ENCODE measurements at places on chromosomes 16 and 17.

GRCh38 chr16:10852948-10853347, 24.1 kb upstream of the CIITA start:
- no peak for DNase-seq

DNA sequence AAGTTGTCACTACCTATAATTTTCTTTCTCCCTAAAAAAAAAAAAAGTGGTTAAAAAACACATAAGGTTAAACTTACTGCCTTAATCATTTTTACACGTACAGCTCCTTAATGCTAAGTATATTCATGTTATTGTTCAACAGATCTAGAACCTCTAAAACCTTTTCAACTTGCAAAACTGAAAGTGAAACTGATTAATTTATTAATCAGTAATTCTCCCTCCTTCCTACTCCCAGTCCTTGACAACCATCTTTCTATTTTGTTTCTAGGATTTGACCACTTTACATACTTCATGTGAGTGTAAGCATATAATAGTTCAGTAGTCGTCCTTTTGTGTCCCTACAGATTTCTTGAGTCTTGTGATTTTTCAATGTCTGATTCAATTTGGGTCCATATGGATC, 251.4 kb upstream of the KIF2B start:
- no peak for DNase-seq

DNA sequence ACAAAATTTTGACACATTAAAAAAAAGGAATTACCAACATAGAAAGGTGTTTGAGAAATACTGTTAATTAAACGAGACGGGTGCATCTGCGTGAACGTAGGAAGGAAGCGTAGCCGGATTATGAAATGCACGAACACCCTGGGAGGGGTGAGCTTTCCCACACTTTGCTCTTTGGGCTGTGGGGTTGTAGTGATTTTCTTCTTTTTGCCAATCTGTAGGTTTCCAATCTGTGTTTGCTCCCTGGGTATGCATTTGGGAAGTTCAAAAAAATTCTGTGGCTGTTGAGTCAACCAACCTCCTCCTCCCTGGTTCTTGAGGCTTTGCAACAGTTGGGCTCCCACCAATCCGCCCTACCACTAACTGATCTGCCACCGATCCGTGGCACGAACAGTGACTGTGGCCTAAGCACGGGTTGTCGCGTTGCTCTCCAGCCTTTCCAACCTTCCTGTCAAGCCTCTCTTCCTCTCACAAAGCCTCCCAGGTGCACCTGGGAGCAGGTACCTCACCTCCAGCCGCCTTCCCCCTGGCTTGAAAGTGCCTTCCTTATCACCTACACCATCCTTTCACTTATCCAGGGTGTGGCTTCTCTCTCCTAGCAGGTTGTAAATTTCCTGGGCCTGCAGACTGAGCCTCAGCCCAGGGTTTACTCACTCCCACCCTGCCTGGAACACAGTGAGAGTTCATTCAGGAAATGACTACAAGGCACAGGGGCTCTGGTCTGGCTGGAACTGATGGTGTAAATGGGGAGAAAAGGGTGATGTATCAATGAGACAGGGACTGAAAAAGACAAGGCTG, 16.6 kb downstream of the RTN4RL1 start:
- DNase-seq, result no peak

DNA sequence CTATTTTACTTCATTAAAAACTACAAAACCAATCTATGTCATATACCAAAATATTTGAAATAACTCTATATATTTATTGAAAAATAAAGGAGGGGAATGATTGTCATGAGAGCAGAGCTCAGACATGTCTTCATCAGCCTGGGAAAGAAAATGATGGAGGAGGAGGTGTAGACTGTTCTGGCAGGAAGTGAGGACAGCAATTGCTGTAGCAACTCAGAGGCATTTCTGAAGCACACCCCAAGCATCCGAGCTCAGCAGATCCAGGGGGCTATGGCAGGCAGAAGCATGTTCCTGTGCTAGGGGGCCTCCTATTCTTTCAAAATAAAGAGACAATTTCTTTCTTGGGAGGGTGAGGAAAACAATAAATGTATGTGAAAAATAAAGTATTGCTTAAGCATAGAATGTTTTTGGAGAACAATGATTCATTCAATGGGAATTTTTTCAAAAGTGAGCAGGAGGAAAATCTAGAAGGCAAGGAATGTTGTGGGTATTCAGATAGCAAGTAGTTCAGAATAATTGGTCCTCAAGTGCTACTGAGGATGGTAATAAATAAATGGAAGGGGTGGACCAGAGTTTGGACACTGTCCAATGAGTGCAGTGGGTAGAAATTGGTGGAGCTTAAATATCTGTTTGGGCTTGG, 383.4 kb downstream of the CDH11 start:
- DNase-seq, result no peak

DNA sequence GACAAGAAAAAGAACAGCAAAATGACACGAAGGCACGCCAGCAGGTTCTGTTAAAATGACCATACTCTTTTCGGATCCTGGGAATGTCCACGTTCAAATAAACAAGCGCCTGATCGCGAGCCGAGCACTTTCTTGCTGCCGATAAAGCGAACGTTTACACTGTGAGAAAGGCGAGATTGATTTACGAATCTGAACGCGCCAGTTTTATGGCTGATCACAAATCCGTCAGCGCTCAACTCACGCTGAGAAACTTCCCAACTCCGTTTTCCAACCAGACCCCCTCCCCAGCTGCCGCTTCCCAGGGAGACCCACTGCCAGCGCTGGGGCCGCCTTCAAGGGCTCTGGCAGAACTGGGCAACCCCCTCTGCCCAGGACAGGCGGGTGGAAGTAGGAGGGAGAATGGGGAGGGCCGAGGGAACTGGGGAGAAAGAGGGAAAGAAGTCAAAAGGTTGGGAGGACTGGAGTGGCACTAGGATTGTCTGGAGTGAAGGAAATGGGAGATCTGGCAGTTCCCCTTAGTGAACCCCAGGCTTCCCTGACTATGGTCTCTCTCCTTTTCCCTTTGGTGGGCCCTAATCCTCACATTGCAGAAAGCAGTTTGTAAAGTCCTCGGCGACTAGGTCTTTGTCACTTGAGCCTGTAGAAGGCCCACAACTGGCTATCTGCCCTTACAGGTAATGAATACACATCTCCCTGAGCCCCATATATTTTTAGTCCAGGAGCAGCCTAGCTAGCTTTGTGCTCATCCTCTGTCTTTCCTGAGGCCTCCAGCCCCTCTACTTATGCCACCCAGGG, 6.9 kb downstream of the HOXB4 start:
- no peak for DNase-seq

DNA sequence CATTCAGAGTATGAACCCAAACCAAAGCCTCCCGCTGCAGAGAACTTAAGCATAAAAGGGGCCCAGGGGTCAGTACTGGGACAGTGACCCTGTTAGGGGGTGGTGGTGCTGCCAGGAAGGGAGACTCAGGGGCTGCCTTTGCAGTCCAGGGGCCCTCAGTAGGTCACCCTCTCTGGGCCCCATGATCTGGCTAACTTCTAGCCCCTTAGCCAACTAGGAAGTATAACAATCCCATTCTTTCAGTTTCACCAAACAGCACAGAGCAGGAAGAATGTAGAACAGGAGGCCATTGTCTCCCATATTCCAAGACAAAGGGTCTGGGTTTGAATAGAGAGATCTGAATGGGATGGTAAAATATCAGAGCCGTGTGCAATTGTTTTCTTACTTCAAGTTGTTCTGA, 378.6 kb upstream of the C16orf82 start:
- DNase-seq, result no peak

DNA sequence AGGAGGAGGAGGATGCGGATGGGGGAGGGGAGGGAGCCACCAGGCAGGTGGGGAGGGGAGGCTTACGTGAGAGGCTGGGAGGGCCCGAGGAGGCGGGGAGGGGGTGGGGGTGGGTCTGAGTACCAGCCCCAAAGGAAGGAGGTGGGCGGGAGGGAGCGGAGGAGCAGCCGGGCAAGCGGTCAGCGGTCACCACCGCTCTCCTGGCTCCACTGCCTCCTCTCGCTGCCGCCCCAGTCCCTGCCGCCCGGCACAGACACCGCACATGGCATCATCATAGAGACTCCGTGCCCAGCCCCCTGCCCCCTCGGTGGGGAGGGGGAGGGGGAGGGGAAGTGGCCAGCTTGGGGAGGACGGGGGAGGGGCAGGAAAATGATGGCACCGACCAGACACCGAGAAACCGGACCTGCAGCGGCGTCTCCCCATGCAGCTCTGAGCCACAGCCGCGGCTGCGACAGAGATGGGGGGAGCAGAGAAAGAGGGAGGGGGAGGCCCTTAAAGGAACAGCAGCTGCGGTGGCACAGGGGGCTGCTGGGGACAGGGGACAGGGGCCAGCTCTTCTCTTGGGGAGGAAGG, at the start of gene TLCD3B:
TSS of gene TLCD3B (minus strand) at position 431 of the 573 bp plus-strand sequence. CDS start 744 bp downstream, outside the sequence.
- DNase-seq, result no peak

GRCh38 chr17:49670641-49671040, 7.3 kb downstream of the SPOP start:
- no peak for DNase-seq

DNA sequence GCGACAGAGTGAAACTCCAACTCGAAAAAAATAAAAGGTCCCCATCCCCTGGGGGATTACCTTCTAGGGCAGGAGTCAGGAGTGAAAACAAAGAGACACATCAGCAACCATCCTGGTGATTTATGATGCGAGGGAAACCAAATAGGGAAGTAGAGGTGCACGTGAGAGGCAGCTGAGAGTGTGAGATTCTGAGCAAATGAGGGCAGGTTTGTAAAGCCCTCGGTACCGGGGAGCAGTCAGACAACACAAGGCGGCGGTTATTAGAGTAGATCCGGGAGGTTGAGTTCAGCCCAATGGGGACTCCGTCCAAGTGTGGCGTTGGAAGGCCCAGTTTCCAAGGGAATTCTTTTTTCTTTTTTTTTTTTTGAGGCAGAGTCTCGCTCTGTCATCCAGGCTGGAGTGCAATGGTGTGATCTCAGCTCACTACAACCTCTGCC, 7.4 kb upstream of the ARMC7 start:
- DNase-seq, result no peak

GRCh38 chr16:88533932-88534637, 36.1 kb upstream of the ZC3H18 start:
- DNase-seq, result peak; percentile 76

DNA sequence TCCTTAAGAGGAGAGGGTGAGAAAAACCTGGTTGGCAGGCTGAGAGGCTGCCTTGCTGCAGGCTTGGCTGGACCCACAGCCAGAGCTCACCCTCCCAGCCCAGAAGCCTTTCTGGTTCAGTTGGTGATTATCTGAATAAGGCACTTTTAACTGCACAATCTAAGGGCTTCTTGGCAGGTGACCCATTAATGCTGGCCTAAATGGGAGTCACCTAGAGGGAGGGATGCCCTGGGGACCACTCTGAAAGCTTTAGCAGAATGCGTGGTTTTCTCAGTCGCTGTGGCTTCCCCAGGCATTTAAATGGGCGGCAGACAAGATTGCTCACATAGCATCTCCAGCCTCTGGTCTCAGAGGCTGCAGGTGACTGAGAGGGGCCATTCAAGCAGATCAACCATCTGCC, 33.2 kb upstream of the SHISA9 start:
- DNase-seq, result no peak

DNA sequence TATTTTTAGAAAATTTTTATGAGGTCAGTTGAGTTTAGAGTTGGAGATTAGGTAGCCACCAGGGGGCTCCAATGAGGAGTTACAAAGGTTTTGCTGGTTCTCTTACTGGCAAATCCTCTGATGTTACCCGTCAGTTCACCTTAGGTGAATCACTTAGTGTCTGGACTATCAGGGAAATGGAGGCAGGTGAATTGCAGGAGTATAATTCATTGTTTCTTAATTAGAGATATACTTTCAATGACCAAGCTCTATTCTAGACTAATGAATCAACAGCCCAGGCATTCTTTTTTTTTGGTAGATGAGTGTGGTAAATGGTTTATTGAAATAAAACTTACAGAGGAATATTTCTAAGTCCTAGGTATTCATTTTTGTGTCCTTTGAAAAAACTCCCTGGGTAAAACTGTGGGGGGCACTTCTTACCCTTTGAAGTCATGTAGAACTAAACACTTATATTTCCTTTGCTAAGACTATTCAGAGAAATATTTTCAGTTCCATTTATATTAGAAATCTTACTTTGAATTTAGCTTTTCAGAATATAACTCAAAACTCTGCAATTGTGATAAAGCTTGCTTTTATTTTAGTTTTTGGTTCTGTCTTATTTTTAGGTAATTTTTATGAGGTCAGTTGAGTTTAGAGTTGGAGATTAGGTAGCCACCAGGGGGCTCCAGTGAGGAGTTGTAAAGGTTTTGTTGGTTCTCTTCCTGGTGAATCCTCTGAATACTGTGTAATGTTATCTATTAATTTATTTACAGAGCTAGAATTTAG, 17.7 kb downstream of the PSMD11 start:
- peak; percentile 17 for DNase-seq

DNA sequence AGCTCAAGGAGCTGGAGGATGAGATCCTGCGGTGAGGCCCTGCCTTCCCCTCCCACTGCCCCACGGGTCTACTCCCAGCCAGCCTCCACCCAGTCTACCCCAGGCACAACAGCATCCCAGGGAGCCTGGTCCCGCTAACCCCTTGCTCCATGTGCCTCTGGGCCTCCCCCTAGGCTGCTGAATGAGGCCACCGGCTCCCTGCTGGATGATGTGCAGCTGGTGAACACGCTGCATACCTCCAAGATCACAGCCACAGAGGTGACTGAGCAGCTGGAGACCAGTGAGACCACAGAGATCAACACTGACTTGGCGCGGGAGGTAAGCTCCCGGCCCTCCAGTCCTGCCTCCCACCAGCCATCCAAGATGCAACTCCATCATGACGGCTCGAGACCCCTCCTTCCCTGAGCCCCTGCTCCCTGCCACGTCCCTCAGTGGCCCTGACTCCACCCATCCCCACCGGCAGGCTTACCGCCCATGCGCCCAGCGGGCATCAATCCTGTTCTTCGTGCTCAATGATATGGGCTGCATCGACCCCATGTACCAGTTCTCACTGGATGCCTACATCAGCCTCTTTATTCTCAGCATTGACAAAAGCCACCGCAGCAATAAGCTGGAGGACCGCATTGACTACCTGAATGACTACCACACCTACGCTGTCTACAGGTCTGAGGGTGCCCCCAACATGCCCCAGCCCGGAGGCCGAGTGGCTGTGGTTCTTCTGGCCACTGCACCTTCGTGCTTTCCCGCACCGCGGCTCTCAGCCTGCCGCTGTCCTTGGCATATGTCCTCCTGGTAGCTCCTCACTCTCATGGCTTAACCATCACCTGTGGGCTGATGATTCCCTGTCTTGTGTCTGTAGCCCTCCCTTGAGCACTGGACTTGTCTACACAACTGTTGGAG, 15.0 kb upstream of the KDM6B start:
- DNase-seq, result no peak

DNA sequence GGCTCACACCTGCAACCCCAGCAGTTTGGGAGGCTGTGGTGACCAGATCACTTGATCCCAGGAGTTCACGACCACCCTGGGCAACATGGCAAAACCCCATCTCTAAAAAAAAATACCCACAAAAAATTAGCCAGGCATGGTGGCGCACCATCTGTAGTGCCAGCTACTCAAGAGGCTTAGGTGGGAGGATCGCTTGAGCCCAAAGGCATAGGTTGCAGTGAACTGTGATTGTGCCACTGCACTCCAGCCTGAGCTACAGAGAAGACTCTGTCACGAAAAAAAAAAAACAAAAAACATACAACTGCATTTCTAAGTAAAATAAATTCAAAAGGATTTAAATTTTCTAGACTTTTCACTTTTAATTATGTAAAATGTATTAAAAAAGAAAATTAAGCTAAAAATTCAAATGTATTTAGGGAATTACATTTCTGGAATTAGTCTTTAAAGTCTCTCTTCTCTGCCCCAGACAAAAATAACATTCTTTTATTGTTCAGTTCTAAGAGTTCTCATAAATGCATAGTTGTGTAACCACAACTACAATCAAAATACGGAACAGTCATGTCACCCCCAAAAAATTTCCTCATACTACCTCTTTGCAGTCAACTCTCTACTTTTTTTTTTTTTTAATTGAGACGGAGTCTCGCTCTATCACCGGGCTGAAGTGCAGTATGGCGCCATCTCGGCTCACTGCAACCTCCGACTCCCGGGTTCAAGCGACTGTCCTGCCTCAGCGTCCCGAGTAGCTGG, 14.1 kb downstream of the FAM222B start:
- no peak for DNase-seq

All from stimulated activated CD8-positive, alpha-beta memory T cell treated with anti-CD3 and anti-CD28 coated beads, Interleukin-15, amount 100 ng/mL, for 48 hours (primary cell).